ENCODE measurements at places on chromosomes 13 and 19. TPM values are rescaled to one million over a fixed set of nuclear protein-coding genes. Genes with fewer than 3 reads are reported as not detected.

DNA sequence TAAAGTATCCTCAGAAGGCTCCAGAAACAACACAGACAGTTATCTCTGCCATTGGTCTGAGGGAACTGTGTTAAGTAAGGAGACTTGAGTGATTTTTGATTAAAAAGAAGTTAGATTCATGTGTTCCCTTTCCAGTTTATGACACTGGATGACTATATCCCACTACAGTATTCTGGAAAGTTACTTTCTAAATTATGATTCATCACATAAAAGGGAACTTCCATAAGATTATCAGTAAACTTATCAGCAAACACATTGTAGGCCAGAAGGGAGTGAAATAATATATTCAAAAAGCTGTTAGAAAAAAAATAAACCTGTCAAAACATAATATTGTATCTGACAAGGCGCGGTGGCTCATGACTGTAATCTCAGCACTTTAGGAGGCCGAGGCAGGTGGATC lies 700.0 kb downstream of the SLITRK6 start:
- H3K27ac ChIP-seq: no peak overlapping the region
- H3K4me1 ChIP-seq: peaks cover 8% of the 10 kb centered on the region
- H3K4me3 ChIP-seq: no peak overlapping the region
- no peaks in the 10 kb centered on the region for H3K36me3 ChIP-seq

- H3K27me3 ChIP-seq: no peaks in the 10 kb centered on the region
- no peak overlapping the region for H3K27ac ChIP-seq
- H3K4me3 ChIP-seq: no peak overlapping the region
- H3K4me1 ChIP-seq: no peaks in the 10 kb centered on the region
- DNase-seq: no peak
- no peaks in the 10 kb centered on the region for H3K36me3 ChIP-seq
Observed at GRCh38 chr13:86839221-86839620, 832.0 kb upstream of the SLITRK5 start.

DNA sequence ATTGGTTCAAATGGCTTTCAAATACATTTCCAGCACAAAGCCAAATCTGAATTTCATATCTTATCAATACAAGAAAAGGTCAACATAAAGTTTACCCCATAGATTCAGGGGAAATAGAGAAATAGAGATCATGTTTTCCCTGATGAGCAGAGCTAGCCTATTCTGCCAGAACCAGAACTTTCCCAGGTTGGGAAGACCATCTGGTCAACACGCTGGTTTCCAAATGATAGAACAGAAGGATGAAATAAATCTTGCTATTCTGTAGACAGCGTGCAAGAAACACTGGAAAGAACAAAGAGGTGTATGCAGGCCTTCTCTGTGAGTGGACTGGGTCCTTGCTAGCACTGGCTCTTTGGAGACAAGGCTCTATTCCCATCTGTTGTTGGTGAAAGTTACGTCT lies 350.6 kb downstream of the NDFIP2 start:
- DNase-seq: no peak
- H3K27me3 ChIP-seq: no peaks in the 10 kb centered on the region
- peaks cover 9% of the 10 kb centered on the region for H3K4me1 ChIP-seq
- H3K4me3 ChIP-seq: no peak overlapping the region

DNA sequence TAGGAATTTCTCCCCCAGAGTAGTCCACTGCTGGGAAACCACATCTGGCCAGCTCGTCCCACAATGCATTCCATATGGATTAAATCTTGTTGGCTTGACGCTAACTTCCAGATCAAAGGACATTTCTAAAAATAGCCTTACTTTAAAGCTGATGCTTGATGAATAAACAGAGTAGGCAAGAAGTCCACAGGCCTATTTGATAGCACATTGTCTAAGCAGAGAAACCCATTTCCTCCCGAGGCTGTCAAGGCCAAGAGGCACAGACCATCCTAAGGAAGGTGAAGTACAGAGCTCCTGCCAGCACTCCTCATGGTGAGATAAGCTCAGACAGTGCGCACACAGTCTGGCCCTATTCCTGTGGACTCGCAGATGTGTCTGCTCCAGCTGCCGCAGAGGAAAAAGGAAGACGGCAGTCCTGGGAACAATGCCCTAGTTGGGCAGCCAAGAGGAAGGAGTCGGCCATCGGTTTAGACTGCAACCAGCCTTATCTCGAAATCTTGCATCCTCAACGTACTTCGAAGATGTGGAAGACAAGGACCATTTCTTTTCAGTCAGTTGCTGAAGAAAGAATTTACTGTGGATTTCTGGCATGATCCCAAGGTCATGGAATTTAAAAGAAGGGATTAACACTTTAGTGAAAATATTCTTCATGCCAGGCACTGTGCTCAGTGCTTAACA lies 156.8 kb downstream of the RGCC start:
- peak; percentile 16 for DNase-seq
- H3K36me3 ChIP-seq: no peaks in the 10 kb centered on the region
- no peak overlapping the region for H3K4me3 ChIP-seq
- H3K4me1 ChIP-seq: peaks cover 5% of the 10 kb centered on the region

- no peak for DNase-seq
- H3K4me1 ChIP-seq: peaks cover 14% of the 10 kb centered on the region
- no peak overlapping the region for H3K4me3 ChIP-seq
- no peaks in the 10 kb centered on the region for H3K27me3 ChIP-seq
Observed at GRCh38 chr19:46931202-46931601, 70.4 kb downstream of the ARHGAP35 start.

The CEACAM20 gene
- not detected for total RNA-seq

GRCh38 chr13:18949970-18950369 lies 231.7 kb downstream of the TUBA3C start:
- no peaks in the 10 kb centered on the region for H3K4me1 ChIP-seq
- DNase-seq: no peak
- no peak overlapping the region for H3K27ac ChIP-seq
- no peaks in the 10 kb centered on the region for H3K27me3 ChIP-seq
- H3K36me3 ChIP-seq: no peaks in the 10 kb centered on the region

Data from neural progenitor cell (in vitro differentiated cells).